ENCODE measurements at places on chromosomes 11 and 22.

- no peak for DNase-seq
These were observed 91.0 kb downstream of the SERGEF start for GRCh38 chr11:17921659-17922415.

- no peak for DNase-seq
These were observed 7.0 kb upstream of the DDX17 start for GRCh38 chr22:38513063-38513462.

DNA sequence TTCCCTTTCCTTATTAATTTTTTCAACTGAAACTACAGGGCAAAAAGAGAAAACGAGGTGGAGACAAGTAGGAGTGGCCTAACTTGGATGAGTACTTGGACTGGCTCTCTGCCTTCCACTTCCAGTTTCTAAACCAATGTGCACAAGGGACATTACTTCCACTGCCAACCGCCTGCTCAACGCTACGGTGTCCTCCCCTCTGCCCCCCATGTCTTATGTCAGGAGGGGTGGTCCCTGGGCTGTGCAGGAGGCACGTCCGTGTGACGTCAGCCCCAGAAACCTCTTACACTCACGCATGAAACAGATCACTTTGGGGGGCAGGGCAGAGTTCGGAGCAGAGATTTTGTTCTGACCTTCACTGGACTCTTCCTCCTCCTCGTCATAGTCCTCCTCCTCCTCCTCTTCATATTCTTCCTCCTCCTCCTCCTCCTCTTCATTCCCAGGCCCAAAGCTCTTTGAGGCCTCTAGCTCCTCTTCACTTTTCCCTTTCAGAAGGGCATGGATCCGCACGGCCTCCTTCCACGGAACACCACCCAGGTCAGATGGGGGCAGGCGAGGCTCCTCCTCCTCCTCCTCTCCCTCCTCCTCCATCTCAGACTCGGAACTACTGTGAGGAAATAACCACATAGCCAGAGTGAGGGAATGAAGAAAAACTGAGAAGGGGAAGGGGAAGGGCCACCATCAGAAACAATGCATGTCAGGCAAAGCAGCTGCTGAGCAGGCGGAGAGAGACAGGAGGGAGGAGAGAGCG is 57.4 kb upstream of the BID start:
- no peak for DNase-seq

GRCh38 chr22:21642584-21643448 is 714 bp downstream of the SDF2L1 start:
- no peak for DNase-seq

GRCh38 chr11:128518493-128519207 is 68.7 kb downstream of the ETS1 start:
- DNase-seq, result no peak

GRCh38 chr22:47629273-47629711 is 866.8 kb downstream of the TBC1D22A start:
- no peak for DNase-seq

DNA sequence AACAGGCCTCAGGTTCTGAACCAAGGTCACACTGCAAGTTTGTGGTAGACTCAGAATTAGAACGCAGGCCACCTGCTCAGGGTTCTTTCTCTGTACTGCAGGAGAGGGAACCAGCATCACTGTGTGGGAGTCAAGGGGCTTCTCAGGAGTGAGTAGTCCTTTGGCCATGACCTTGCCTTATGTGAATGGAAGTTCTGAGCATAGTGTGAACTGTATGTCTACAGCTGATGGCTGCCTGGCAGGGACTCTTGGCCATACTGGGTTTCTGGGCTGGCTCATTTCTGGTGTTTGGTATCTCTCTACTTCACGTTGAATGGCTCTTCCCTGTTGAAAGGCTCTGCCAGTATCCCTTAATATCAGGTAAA is 40.1 kb upstream of the TUB start:
- DNase-seq, result no peak

DNA sequence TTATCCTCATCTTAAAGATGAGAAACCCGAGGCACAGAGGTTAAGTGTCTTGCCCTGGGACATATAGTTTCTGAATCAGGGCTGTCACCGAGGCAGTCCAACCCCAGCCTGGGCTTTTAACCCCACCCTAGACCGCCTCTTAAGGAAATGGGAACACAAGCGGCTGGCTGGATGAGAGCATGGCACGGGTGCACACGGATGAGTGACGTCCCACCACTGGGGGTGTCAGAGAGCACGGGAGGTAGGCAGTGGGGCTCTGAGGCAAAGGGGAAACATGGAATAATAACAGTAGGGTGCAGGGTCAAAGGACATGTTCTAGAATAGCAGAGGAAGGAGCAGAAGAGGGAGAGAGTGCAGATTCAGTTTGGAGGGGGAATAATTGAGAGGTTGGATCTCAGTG is 22.3 kb downstream of the PPFIBP2 start:
- no peak for DNase-seq

DNA sequence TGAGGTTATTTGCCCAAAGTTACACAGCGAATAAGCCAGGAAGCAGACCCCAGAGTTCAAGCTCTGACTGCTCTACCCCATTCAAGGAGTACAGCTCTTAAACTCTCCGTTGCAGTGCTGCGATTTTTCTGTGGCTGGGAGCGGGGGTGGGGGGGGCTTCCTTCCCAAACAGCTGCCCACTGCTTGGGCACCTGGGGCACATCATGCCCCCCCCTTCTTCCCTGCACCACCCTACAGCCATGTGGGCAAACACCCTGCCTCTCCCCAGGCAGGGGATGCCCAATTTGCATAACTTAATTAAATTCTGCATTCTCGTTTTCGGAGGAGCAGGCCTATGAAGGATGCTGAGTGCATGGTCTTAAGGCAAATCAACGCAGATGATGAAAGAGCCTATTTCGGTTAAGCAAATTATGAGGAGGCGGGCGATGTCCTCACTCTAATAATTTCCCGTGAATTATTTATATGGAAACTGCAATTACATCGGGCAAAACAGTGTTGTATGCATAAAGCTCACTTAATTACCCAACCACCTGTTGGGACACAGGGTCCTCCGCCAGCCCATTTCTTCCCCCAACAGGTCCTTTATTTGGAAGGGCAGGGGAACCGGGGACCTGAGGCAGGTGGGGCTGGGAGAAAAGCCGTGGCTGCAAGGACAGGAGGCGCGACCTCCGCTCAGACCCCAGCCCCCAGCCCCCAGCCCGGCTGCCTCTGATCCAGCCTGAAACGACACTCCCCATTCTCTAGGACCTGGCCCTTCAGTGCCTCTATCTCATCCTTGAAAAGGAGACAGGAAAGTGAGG is 610.5 kb downstream of the BUD13 start:
- no peak for DNase-seq

DNA sequence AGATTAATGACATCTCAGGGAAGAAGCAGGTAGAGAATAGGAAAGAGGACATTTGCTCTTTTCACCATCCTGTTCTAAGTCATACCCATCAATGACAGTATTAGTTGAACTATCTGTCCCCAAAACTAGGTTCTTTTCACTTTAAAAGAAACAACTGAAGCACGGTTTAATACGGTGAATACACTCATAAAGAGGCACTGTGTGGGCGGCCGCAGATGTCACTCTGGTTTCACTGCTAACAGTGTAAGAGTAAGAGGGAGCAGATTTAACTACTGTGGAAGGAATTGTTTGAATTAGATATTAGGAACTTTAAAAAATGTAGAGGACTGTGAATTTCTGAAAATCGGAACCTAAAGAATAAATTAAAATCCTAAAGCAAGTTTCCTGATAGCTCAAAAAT is 49.5 kb downstream of the VSIG10L2 start:
- DNase-seq, result no peak

GRCh38 chr22:17868771-17869170 is 94.5 kb upstream of the BID start:
- DNase-seq, result no peak

- DNase-seq, result no peak
These were observed 534.3 kb downstream of the ETS1 start for GRCh38 chr11:128052912-128053641.

DNA sequence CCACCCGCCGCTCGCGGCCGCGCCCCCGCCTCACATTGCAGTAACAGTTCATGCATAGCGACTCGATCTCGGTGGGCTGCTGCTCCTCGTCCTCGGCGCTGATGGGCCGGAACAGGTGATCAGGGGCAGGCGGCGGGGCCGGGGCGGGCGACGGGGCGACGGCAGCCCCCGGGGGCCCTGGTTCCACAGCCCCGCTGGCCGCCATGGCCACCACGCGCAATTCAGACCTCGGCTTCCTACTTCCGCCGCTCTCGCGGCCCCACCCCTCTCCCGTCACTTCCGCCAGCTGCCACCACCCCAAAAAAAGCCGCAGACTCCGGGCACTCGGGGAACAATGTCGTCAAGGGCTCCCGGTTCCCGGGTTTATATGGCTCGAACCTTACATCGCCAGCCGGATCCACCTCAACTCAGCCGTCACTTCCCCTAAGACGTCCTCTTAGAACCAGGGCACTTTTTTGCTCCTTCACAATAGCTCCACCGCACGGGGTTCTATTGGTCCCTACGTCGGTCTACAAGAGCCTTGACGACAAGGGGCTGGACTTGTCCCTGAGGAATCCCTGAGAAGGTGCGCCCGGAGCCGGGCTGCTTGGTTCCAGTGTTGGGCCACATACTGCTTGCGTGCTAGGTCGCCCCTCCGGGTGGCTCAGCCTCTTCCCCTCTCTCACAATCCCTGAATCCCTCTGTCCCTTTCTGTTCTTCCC is at the start of gene ZPR1:
Gene ZPR1, minus strand, starts transcription at position 238 of the 701 bp plus-strand sequence. Its CDS starts 33 bp downstream, at position 205.
- DNase-seq, result peak; percentile 58

DNA sequence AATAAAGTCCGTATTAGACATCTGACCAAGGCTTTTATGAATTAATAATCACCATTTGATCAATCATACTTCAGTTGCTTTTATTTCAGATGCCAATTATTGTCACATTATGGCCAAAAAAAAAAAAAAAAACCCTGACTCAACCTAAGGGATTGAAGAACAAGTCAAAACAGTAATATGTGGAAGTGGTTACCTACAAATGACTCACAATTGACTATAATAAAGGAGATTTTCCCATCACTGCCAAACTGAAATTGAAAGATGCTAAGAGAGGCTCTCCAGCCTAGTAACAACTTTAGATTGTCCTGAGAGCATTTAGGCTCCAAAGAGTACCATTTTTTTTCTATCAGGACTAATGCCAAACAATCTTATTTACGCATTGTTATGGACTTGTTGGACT is 35.2 kb downstream of the SOX6 start:
- no peak for DNase-seq

Data from stimulated activated CD4-positive, alpha-beta T cell treated with anti-CD3 and anti-CD28 coated beads, Interleukin-1b, Interleukin-23, amount 100 ng/mL, for 1 hour (primary cell).